Activated CD4-positive, alpha-beta T cell treated with anti-CD3 and anti-CD28 coated beads, Interleukin-2, Interleukin-6, amounts not matched to agents 100 ng/mL and 50 ng/mL, durations not matched to agents 16 hours and 8 hours (primary cell): ENCODE measurements at places on chromosomes 2 and 18.

DNA sequence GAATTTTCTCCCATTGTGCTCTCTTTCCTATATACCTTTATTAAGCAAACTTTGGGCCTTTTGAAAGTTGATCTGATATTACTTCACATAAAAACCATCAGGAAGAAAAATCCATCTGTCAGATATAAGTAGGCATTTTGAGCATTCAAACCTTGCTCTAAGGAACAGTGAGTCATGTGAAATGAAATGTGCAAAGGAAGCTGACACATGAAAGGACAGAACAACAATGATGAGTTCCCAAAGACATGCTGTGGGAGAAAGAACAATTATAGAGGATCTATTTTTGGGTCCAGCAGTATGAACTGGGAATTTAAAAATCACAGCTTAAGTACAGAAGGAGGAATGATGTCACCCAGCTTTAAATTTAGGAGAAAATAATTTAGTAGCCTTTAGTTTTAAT is 18.1 kb downstream of the CALCRL start:
- no peak for DNase-seq

- no peak for DNase-seq
Measured at GRCh38 chr2:129767346-129768035, 212.0 kb upstream of the RAB6C start.

DNA sequence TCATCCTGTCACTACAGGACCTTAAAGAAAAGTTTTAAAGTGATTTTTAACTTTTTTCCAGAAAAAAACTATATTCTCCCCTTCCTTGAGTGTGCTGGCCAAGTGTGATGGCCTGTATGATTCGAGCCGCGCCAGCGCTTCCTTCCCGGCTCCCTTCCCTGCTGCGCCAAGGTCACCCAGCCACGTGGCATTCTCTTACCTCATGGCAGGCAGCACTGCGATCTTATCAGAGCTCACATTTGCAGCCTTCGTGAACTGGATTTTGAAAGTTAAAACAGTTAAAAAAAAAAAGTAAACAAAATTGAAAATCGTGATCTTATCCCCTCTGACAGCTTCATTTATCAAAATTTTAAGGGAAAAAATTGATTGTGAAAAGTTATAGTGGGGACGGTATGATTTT is 279.8 kb downstream of the PTGR3 start:
- no peak for DNase-seq

DNA sequence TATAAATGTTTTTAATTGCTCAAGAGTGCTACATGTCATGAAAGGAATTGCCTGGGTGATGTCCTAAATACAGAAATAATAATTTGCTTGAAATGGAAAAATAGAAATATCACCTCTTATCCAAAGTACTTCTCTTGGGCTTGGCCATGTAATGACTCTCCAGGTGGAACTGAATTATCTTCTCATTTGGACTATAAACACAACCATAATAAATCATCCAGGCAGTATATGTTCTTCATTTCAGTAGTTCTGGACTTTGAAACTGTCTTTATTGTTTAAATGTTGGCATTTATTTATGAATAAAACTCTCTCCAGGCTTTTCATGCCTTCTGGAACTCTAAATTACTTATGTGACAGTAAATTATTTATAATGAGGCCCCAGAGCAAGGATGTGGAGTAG is 40.5 kb downstream of the OXER1 start:
- DNase-seq: no peak

DNA sequence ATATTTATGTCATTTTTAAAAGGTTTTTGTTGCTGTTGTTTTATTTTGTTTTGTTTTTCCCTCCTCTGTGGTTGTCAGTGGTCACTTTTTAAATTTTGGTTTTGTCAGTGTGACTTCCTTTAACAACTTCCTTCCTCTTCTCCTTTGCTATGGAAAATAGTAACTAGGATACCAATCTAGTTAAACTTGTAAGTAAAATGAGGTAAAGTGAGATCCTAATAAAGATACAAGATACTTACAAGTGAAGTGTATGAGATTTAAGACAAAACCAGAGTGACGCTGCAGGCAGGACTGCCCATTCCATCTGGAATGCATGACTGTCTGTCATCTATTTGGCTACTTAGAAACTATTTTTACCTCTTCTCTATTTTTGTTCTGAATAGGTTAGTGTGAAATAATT is 30.6 kb upstream of the CREB1 start:
- DNase-seq: no peak

DNA sequence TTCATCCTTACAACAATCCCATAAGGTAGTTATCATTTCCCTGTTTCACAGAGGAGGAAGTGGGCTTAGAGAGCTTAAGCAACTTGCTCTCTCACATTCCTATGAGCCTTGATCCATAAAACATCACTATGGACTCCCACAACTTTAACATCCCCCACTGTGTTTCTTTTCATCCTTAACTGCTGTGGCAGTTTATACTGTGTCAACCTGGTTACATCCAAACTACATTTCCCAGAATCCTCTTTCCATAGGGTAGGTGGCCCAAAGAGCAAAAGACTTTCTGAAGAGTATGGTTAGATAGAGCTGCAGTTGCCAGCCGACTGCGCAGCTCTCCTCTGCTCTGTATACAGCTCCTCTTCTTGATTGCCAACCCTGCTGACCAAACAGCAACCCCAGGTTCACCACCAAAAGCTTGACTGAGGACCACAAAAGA is 22.5 kb downstream of the MAP3K2 start:
- no peak for DNase-seq

GRCh38 chr2:174570318-174570958 is 27.2 kb downstream of the WIPF1 start:
- DNase-seq: no peak

DNA sequence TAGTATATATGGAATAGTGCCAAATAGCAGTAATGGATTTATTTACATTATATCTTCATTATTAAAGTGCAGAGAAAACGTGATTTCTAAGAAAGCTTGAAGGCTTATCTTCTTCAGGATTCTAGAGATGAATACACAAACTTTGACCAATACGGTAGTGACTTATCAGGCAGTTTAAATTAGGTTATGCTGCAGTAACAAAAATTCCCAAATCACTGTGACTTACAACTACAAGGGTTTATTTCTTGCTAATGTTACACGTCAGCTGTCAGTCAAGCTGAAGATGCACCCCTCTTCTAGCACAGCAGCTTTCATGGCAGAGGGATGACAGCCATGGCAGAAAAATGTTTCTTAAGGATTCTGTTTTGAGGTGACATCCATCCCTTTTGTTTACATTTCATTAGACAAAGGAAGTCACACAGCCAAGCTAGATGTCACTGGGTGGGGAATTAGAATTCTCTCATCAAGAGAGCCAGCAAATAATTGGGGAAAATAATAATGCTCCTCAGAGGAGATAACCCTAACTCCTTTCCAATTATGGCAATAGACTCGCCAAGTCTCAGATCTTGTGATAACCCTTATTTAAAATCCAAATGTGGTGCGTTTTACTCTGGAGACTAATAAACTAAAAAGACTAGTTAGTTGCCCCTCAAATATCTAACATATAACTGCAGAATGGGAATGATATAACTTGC is 268.3 kb upstream of the CYP26B1 start:
- DNase-seq: no peak

- DNase-seq: no peak
Measured at GRCh38 chr2:202100176-202100575, 27.1 kb downstream of the KIAA2012 start.

DNA sequence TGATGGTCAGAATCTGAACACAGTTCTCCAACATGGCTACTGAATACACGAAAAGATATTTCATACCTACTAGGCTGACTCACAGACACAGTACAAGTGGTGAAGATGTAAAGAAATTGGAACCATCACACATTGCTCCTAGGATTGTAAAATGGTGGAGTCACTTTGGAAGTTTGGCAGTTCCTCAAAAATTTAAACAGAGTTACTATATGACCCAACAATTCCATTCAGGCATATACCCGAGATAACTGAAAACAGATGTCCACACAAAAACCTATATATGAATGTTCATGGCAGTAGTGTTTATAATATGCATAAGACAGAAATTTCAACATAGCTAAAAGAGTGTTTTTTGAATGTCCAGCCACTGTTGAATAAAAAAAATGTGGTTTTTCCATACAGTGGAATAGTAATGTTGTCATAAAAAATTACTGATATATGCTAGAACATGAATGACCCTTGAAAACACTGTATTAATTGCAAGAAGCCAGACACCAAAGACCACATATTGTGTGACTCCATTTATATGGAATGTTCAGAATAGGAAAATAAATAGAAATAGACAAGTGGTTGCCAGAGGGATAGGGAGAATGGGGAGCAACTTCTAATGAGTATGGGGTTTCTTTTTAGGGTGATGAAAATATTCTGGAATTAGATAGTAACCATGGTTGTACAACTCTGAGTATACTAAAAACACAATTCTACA is 10.1 kb downstream of the RMP24 start:
- DNase-seq: no peak

- DNase-seq: no peak
Measured at GRCh38 chr18:41545091-41545888, 409.7 kb upstream of the PIK3C3 start.

DNA sequence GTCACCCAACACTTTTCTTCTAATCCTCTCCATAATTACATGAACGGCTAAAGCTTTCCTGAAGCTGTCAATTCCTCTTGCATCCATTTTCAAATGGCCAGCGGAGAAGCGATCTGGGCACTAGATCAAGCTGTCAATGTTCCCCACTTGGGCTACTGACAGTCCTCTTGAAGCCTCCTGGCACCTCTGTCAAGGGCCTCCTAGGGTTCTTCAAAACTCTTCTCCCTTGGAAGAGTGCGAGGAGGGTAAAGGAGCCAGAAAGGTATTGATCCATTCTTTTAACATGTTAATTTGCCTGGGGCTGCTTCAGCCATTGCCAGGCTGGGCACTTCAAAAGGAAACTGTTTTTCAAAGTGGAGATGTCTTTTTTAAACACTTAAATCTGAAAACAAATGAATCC is 19.8 kb downstream of the EPHA4 start:
- no peak for DNase-seq

GRCh38 chr2:33448220-33448899 is 28.1 kb upstream of the RASGRP3 start:
- DNase-seq: no peak

- no peak for DNase-seq
Measured at GRCh38 chr18:35267809-35268208, 22.2 kb downstream of the ZSCAN30 start.

DNA sequence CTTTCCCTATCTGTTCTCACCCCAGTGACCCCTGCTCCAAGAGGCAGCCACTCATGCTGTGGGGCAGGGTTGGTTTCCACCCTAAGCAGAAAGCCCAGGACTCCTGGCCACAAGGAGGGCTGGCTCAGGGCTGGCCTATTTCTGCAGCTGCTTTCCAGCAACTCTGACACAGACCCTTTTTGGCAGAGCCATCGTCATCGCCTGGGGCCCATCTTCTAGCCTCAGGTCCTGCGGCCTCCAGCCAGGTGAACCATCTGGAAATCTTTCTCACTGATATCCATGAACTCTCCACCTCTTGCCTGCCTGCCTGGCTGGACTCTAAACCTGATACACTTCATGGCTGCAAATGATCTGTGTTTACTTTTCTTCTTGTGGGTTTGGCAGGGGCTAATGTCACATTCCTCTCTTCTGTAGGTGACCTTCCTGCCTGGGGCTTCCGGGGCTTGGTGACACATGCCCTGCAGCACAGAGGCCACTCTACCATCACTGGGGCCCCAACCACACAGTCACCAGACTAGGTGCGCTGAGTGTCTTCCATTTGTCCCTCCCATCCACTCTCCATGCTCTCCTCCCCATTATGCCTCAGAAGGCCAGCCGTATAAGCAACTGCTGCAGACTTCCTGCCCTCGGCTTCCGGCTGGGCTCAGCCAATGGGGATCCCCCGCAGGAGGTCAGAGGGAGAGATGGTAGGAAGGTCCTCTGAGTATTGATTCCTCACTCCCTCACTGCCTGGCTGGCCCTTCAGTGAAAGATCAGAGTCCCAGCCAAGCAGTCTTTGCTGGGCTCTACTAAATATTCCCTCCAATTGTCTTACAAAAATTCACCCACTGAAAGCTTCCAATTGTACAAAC is 9.7 kb upstream of the COPS8 start:
- DNase-seq: no peak

DNA sequence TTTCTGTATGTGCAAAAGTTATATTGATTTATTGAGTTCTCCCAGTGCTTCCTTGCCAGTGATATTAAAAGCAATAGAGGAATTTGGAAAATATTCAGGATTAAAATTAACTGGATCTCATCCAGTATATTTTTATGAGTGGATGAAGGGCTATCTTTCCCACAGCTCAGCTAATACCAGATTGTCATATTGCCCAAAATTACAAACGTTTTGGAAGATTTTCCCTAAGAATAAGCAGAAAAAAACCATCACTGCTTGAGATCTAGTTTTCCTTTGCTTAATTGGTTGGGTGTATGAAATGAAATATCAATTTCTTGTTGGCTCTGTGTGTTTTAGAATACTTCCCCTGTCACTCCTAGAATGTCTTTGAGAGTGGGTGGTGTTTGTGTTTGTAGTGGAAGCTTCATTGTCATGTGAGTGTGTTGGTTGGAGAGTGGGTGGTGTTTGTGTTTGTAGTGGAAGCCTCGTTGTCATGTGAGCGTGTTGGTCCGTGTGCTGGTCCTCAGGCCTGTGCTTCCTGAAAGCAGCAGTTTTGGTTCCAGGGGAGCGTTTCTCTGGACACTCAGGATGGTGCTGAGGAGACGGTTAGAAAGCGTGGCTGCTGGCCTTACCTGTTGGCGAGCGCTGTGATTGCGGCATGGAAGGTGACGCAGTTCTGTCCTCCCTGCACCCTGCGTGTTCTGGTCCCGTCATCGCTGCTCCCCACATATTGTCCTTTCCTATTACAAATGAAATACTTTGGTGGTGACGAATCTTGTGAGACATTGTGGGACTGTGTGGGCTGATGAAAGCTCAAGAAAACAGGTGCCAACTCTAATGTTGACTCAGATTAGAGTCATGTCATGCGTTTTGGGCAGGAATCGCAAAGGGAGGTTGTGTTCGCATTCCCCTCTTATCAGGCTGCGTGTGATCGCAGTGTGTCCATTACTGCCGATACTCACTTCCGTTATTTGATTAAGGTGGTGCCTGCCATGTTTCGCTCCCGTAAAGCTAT is 12.4 kb downstream of the ASB1 start:
- peak; percentile 82 for DNase-seq

GRCh38 chr18:40911582-40912254 is 1043.3 kb upstream of the PIK3C3 start:
- DNase-seq: no peak

- DNase-seq: no peak
Measured at GRCh38 chr2:134396493-134396892, 142.6 kb downstream of the MGAT5 start.
